ENCODE measurements at places on chromosomes 16 and 17. TPM values are rescaled to one million over a fixed set of nuclear protein-coding genes. Genes with fewer than 3 reads are reported as not detected.

RAC3 gene
- total RNA-seq, result 37.7 TPM

UNK gene
- total RNA-seq, result 29.4 TPM

CCL4 gene
- total RNA-seq, result 0.29 TPM

GRIN2A gene
- total RNA-seq, result not detected

KCNAB3 gene
- 2.0 TPM for total RNA-seq

DNAH9 gene
- total RNA-seq, result 0.13 TPM

KCNH6 gene
- 0.02 TPM for total RNA-seq

GALK1 gene
- total RNA-seq, result 78.9 TPM

MYH13 gene
- total RNA-seq, result not detected

CFAP97D1 gene
- 0.07 TPM for total RNA-seq
